Vagina (tissue), 2 donors: ENCODE measurements at places on chromosomes 13 and 19.

DNA sequence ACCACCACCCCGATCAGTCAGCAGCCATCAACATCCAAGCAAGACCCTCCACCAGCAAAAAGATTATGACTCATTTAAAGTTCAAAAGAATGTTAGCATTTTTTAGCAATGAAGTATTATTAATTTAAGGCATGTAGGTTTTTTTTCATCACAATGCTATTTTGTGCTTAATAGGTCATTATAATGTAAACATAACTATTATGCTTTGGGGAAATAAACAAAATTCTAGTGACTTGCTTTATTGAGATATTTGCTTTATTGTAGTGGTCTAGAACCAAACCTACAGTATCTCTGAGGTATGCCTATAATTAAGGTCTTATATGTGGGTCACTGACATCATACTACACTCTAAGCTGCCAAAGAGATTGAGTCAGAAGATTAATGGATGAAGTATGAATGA is 20.0 kb downstream of the KLF12 start:
- no peak for DNase-seq

DNA sequence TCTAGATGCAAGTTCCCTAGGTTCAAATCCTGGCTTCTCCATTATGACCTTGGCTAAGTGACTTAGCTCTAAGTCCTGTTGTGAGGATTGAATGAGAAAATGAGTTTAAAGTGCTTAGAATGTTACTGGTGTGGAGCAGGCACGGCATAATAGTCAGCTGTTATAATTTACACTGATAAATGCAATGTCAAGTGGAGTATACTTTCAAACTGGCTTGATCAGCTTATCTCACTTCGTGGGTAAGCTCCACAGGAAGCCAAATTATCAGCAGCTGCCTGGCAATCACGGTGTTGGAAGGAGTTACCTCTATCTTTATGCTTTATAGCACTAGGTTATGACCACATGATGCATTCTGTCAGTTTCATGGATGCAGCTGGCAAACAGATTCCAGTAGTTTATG is 272.8 kb downstream of the OLFM4 start:
- no peak for DNase-seq

GRCh38 chr19:42154471-42155323 is 22.5 kb upstream of the POU2F2 start:
- no peak for DNase-seq

- no peak for DNase-seq
Measured at GRCh38 chr13:95354680-95355487, 53.6 kb upstream of the ABCC4 start.

GRCh38 chr19:18214779-18215433 is 11.1 kb upstream of the RAB3A start:
- no peak for DNase-seq

DNA sequence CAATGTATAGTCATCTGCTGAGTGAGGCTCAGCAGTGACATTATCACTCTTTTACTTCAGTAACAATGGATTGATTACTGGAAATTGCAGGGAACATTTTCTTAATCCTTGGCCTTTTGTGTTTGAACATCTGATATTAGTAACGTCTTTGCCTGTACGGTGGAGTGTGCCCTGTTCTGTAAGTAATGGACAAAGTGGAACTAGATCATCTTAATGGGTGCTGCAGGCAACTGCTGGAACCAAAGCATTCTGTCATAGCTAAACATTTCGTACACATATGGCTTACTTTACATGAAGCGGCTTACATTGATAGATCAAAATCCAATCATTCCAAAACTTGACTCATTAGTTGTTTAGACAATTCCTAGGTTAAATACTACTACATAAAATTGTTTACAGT is 114.1 kb downstream of the MYO16 start:
- no peak for DNase-seq

- DNase-seq, result no peak
Measured at GRCh38 chr19:44692379-44692721, 6.6 kb upstream of the CEACAM16 start.

DNA sequence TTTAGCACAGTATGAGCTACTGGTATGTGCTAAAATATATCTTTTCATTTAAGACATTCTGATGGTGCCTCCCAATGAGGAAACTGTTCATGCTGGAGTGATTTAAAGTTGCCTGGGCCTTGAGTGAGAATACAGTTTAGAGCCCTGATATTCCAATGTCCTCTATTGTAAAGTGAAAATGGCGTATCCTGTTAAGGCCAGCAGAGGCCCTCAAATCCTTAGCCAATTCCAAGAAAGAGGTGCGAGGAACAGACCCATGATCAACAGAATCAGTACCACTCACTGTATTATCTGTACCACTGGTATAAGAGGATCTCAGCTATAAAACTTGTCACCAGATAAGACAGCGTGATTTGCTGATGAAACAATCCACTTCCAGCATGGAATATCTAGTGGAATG is 273.1 kb upstream of the SLITRK5 start:
- DNase-seq, result no peak

DNA sequence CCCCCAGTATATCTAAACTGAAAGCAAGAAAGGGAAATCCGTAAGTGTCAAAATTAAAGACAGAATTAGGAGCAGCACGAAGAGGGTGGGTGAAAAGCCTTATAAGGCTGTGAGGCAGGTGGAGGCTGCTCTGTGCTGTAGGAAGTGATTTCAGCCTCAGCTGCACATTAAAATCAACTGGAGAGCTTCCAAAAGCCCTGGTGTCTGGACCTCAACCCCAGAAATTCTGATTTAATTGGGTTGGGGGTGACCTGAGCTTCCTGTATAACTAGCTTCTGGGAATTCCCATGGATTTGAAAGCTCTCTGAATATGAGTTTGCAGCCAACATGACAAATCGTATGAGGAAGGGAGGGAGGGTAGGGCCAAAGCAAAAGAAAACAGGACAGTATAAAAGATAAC is 242.4 kb upstream of the TMTC4 start:
- no peak for DNase-seq

GRCh38 chr13:98541701-98542203 is 35.2 kb downstream of the STK24 start:
- DNase-seq, result no peak

DNA sequence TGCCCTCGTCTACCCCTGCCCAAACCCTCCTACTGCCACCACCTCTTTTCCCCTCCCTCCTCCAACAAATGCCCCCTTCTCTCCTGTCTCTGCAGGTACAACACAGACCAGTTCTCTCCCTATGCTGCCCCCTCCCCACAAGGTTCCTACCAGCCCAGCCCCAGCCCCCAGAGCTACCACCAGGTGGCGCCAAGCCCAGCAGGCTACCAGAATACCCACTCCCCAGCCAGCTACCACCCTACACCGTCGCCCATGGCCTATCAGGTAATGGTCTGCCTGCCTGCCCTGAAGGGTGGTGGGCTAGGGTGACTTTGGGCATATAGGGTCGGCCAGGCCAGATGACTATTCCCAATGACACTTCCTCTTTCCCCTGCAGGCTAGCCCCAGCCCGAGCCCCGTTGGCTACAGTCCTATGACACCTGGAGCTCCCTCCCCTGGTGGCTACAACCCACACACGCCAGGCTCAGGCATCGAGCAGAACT is 6.5 kb upstream of the TIMM50 start:
- DNase-seq, result no peak

DNA sequence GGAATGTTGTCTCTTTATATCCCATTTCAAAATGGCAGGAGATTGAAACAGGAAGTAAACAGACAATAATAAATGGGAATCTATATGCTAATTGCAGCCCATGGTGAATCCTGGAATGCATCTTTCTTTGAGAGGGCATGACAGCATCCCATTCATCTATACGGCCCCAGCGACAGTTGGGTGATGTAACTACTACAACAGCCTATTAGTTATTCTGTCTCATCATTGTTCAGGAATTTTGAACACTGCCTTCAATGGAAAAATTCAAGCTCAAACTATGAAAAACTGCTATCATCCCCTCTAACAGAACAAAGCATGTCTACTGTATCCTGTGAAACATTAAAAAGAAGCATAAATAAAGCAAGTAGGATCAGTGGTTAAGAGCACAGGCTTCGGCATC is 262.1 kb downstream of the DCT start:
- DNase-seq, result no peak
